Activated CD8-positive, alpha-beta memory T cell treated with anti-CD3 and anti-CD28 coated beads, Interleukin-2, amount 10 ng/mL, durations not matched to agents 7 days and 5 days (primary cell): ENCODE measurements at places on chromosomes 12 and 14. TPM values are rescaled to one million over a fixed set of nuclear protein-coding genes. Genes with fewer than 3 reads are reported as not detected.

- no peak for DNase-seq
Measured at GRCh38 chr14:72909163-72909562, 15.3 kb upstream of the DPF3 start.

Gene TAS2R50
- 1.1 TPM for total RNA-seq

DNA sequence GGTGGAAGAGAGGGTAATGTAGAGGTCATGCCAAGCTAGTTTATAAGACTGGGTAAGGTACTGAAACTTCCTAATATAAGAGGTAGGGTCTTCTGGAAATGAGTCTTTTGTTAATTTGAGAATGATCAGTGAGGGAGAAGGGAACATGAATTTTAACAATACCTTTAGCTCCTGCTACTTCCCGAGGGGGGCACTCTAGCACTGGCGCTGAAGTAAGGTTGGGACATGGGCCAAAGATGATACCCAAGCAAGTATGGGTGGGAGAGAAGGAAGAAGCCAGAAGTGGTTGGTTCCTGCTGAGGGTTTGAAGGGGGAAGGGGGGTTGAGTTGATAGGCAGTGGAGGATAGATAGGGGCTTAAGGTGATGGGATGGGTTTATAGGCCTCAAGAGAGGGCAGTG lies 32.3 kb upstream of the RNASE1 start:
- DNase-seq: no peak

DNA sequence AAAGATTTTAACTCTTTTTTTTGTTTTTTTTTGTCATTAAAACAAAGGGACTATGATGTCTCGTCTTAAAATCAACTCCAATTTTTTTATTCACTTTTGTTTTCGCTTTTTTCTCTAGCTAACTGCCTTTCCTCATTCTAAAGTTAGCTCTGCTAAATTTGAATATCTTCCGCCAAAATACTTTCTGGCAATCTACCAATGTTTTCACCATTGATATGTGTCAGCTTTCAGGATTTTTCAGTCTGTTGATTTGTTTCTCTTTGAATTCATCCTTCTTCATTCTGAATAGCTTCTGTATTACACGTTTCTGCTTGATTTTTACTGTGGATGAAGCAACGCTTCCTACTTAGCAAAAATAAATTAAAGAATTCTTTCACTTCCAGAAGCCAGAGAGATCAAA lies 38.7 kb upstream of the NOVA1 start:
- DNase-seq: no peak

- DNase-seq: no peak
Measured at GRCh38 chr14:29453045-29453444, 474.6 kb downstream of the PRKD1 start.

GRCh38 chr14:63737582-63738006 lies 9.7 kb upstream of the SGPP1 start:
- DNase-seq: no peak
